Amygdala (tissue), 56 donors: ENCODE measurements at places on chromosomes 16 and 17.

GRCh38 chr16:69382421-69382820, 3.4 kb downstream of the TERF2 start:
- no peak for DNase-seq

- no peak for DNase-seq
These were observed 20.8 kb downstream of the UTS2R start for GRCh38 chr17:82392209-82392920.

DNA sequence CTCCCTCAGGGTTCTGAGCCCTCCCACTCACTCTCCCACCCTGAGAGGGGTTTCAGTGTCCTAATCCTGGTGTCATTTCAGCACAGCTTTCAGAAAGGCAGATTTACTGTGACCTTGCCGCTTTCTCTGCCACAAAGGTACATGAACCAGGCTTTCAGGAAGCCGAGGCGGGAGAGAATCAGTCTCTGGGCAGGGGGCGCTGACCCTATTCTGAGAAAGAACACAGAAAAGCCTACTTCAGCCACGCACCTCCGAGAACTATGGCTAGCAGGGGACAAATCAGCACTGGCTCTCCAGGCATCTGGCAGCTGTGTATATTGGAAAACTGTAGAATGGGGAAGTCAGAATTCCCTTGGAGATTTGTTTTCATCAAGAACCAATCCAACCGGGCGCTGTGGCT, 57.7 kb upstream of the BCAR1 start:
- no peak for DNase-seq

DNA sequence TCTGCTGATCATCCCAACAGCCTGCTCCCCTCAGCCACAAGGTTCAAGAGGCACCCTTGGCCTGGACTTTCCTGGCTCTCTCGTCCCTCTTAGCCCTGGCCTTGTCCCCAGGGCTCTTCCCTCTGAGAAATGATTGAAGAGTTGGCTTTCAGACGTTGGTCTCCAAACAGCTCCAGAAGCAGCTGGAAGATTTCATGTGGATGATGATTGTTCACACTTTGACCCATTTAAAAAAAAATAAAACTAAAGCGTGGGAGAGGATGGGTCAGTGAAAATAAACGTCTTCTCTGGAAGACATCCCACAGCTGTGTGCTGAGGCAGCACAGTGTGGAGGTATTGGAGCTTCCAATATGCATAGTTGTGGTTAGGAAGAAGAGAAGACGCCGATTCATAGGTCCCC, 54.7 kb upstream of the CDH11 start:
- DNase-seq, result no peak

DNA sequence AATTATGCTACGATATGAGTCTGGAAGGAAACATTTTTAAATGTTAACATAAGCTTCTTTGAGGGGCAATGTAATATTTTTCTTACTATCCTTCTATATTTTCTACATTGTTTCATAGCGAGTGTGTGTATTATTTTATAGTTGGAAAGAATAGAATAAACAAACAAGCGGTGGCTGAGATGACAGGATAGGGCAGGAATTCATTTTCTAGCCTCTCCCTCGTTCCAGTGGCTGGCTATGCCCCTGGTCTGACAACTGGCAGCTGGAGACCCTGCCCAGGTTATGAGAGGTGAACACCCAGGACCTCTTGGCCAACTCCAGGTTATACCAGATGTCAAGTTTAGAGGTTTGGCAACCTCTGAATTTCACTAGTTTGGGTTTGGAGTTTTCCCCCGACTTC, 14.5 kb upstream of the TNRC6C start:
- no peak for DNase-seq

GRCh38 chr17:42378959-42379594, 9.2 kb downstream of the STAT3 start:
- no peak for DNase-seq

DNA sequence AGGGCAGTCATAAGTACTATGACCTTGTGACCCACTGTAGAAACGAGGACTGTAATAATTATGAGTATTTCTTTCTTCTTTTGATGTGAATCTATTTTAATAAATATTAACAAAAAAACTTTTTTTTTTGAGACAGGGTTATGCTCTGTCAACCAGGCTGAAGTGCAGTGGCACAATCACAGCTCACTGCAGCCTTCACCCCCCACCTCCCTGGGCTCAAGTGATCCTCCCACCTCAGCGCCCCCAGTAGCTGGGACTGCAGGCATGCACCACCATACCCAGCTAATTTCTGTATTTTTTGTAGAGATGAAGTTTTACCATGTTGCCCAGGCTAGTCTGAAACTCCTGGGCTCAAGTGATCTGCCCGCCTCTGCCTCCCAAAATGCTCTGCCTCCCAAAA, 32.6 kb downstream of the SCPEP1 start:
- no peak for DNase-seq

DNA sequence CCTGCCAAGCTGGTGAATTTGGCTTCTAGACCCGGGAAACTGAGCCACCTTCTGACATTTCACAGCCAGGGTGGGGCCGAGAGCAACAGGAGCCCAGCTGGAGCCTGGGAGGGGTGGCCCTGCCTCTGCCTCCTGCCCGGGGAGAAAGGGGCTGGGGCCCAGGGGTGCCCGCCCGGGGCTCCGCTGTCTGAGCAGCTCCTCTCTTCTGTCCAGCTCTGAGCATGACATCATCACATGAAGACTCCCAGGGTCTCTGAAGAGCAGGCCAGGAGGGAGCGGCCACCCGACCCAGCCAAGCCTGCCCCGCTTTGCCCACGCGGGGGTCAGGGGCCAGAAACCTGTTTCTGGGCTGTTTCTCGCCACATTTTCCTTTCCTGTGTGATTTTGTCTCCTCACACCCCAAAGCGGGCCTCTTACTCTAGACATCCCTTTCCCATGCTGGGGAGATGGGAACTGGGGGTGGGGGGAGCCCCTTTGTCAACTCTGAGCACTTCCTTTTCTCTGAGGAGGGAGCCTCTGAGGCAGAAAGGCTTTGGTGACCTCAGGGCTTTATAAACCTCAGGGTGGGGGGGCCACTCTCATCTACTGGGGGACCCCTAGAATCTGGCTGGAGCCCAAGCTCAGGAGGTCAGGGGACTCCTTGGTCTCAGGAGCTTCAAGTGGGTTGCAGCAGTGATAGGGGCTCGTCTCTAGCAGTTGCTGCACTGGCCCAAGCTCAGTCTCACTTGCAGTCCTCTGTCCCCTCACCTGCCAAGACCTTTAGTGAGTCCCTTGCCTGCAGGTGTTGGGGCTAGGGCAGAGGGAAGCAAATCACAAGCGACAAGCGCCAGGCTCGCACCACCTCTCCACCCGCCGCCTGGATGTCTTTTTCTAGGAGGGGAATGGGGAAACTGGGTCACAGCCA, 7.6 kb downstream of the UBALD2 start:
- DNase-seq, result no peak

- DNase-seq, result no peak
These were observed 2.0 kb downstream of the NCBP3 start for GRCh38 chr17:3843935-3844516.

DNA sequence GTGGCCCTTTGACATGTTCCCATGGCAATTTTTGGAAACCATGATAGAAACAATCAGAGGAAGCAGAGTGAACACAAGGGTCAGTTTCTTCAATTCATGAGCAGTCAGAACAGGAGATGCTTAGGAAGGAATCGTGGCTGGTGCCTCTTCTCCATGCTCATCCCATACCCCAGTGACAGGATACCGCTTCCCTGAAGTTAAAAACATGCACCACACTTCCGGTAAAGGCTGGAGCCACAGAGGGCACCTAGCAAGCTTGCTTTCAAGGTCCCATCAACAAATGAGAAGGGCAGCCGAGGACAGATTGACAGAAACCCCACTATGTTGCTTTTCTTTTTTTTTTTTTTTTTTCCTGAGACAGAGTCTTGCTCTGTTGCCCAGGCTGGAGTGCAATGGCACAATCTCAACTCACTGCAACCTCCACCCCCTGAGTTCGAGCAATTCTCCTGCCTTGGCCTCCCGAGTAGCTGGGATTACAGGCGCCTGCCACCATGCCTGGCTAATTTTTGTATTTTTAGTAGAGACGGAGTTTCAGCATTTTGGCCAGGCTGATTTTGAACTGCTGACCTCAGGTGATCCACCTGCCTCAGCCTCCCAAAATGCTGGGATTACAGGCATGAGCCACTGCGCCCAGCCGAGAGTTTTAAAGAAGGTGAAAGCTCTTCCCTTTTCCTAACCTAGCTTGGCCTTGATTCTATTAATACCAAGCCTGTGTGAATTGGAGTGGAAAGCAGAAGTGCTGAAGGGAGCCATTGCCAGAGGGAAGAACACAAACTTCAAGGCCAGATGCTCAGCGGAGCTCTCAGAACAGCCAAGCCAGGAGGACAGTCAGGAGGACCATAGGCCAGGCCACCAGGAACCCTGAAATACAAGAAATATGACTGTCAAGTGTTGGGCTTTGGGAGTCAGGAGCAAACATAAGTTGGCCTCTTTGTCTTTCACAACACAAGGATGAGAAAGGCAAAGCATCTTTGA, 16.6 kb downstream of the GP2 start:
- DNase-seq, result no peak

- DNase-seq, result no peak
These were observed 118.2 kb downstream of the MGAT5B start for GRCh38 chr17:76986365-76986764.

GRCh38 chr16:88691924-88692560, 5.7 kb upstream of the SNAI3 start:
- no peak for DNase-seq

GRCh38 chr16:2919511-2920255, 8.0 kb downstream of the FLYWCH1 start:
- peak; percentile 22 for DNase-seq

DNA sequence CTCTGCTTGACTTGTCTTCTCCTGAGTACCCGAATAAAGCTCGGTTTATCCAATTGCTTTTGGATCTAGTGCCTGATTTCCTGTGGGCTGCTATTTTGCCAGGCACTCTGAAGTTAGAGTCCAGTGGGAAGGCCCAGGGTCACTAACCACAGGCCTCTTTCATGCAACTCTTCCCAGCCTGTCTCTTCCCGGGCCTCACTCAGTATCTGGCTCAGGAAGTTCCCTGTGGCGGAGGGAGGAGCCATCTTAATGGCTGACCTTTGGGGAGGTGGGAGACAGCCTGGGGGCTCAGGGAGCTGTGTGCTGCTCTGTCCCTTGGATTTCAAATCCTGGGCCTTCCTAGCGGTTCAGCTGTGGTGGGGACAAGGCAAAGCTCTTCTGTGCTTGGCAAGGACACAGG, 328.5 kb downstream of the SLC39A11 start:
- DNase-seq, result no peak

GRCh38 chr17:78458736-78459335, 80.4 kb downstream of the PGS1 start:
- DNase-seq, result peak; percentile 88

DNA sequence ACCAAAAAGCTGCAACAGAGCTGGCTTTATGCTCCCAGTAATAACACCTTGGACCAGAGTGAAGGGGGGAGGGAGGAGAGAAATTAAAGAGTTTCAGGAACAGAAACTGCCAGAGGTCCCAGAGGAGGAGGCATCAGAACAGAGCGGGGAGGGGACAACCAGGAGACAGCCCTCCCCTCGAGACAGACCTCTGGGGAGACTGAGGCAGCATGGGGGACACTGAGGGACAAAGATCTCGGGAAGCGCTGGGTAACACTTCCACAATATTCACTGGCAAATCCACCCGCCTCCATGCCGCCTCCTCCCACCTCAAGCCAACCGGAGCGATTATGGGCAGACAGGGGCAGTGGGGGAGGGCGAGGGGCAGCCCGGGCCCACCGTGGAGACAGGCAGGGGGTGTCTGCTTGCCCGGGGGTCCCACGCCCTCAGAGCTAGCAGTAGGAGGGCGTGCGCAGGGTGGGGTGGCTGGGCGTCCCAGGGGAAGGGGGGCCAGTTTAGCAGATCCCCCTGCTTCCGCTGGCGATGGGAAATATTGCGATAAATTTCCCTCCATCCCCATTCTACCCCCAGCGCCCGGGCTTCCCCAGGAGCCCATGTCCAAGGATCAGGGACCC, 1.2 kb downstream of the PCGF2 start:
- no peak for DNase-seq
